Stimulated activated CD4-positive, alpha-beta T cell treated with anti-CD3 and anti-CD28 coated beads, Interleukin-15, amount 100 ng/mL, for 1 hour (primary cell): ENCODE measurements at places on chromosomes 2 and 18.
A peak's percentile ranks its signal among the peaks of the same experiment; 100 is the strongest.

- DNase-seq, result no peak
These were observed 14.6 kb downstream of the NBAS start for GRCh38 chr2:15546297-15547098.

GRCh38 chr2:23532391-23533337 is 147.7 kb downstream of the KLHL29 start:
- DNase-seq, result peak; percentile 16

GRCh38 chr2:46804794-46805193 is 110.8 kb downstream of the MCFD2 start:
- DNase-seq, result no peak

DNA sequence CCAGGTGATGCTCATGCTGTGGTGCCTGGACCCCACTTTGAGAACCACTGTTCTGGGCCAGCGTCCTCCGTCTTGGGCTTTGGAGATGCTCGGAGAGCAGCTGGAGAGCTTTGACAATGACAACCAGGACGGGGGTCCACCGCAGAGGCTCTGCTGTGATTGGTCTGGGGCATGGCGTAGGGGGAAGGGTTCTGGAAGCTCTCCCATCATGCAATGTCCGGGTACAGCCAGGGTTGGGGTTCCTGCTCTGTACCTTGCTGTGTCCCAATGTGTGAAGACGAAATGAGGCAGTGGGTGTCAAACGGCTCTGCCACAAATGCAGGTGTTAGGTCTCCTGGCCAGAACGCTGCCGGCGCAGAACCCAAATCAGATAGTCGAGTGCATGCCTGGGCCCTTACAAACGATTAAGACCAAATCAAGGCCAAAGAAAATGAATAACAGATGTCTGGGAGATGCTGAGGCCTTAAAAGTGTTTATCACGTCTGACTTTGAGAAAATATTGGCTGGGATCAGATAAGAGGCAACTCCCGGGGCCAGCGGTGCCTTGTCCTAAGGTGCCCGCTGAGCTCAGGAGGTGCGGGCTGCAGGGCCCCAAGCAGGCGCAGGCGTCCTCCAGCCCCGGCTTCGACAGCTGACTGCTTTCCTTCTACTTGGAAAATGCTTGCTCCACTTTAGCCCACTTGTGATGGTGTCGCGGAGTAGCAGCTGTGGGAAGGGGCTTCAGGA is 117.2 kb downstream of the VAPA start:
- DNase-seq, result no peak

DNA sequence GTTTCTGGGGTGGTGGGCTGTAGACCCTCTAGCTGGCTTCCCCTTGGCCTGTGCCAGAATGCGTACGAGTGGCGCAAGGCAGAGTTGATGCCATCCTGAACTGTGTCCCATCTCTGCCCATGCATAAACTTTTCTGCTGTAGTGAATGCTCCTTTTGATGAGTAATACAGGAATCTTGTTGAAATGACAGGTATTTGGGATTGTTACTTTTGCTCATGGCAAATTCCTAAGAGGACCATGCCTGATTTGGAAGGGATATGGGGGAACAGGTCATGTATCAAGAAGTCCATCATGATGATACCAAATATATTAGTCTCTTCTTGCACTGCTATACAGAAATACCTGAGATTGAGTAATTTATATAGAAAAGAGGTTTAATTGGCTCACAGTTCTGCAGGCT is 648.0 kb downstream of the SLC4A3 start:
- DNase-seq, result no peak
